ENCODE measurements at places on chromosomes 7 and 10.

GRCh38 chr10:50367732-50368131, 116.4 kb upstream of the ASAH2 start:
- DNase-seq, result no peak

- DNase-seq, result no peak
These were observed 432.9 kb downstream of the GATA3 start for GRCh38 chr10:8487346-8487745.

- no peak for DNase-seq
These were observed 12.4 kb upstream of the GSTK1 start for GRCh38 chr7:143250822-143251221.

DNA sequence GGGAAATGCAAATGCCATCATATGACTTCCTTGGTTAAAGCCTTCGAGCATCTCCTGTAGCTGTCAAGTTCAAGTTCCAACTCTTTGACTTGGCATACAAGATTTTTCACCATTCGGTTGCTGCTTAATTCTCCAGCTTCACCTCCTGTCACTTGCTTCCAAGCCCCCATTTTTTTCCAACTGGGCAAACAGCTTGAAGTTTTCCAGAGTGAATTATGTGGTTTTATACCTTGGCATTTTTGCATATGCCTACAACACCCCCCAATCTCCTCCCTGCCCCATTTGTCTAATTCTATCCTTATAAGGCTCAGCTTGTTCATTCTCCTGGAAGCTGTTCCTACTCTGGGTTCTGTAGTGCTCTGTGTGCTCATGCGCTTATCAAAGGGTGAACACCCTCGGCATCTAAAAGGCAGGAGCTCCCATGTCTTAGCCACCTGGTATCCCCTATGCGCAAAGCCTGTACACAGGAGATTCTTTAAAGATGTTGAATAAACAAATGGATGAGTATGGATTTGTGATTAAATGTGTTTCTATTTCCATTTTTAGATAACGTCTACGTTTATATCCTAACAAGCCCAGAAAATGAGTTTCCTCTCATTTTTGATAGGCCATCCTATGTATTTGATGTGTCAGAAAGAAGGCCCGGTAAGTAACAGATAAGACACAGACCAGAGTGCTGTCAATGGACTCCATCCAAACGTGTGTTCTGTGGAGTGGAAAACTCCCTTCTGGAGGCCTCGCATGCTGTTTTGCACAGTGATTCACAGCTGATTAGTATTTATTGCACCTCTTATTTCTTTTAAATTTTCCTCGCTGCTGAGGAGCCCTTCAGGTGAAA, 52.5 kb downstream of the CDHR3 start:
- DNase-seq, result no peak

Data from dorsolateral prefrontal cortex (tissue), 122 donors.